ENCODE measurements at places on chromosomes 6 and 20.

- no peak for DNase-seq
These were observed 1.8 kb downstream of the SLA2 start for GRCh38 chr20:36644032-36644705.

- no peak for DNase-seq
These were observed 230.6 kb downstream of the TSHZ2 start for GRCh38 chr20:53202777-53203176.

DNA sequence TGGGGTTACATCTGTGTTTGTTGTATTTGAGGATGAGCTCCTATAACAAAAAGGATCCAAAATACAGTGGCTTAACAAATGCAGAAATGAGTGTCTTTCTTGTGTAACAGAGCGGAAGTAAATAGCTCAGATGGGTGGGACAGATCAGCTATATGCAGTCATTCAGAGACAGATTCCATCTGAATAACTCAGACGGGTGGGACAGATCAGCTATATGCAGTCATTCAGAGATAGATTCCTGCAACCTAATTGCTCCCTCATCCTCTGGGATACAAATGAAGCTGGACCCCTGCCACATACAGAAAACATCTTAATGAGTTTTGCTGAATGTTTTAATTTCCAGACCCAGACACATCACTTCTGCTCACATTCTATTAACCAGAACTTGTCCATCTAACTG is 332.3 kb downstream of the BCKDHB start:
- no peak for DNase-seq

GRCh38 chr6:21537637-21538036 is 55.9 kb upstream of the SOX4 start:
- no peak for DNase-seq

DNA sequence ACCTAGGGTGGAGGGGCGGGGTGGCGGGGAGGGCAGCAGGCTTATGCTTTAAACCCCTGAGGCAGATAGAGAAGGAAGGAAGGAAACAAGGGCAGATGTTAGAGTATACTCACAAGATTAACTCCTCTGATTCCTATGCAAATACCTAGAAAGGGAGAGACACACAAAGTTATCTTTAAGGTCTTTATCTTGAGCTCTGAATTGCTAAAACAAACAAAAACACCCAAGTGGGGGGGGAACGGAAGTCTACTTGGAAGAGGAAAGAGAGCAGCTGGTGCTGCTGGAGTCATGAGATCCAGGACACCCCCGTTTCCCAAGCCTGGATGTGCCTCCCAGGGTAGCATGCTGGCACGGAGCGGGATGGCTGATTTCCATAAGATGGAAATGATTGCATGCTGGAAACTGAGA is 43.4 kb downstream of the PLAGL1 start:
- no peak for DNase-seq

- DNase-seq = no peak
These were observed 17.1 kb downstream of the RIPOR3 start for GRCh38 chr20:50674138-50674825.

DNA sequence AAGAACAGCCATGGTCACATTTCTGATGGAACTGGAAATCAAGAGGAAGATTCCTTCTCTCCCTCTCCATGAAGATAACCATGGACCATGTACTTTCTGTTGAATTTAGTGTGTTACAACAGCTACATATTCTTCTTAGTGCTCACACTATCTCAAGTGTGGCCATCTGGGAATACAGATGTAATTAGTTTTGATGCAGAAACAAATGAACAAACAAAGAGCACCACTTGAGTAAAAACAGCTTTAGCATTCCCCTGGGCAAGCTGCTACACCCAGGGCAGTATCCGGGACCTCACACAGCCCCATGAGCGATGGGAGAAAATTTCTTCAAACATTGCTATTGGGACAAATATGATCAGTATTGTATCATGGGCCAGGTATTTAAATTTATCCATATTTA is 75.2 kb downstream of the RAMACL start:
- no peak for DNase-seq

DNA sequence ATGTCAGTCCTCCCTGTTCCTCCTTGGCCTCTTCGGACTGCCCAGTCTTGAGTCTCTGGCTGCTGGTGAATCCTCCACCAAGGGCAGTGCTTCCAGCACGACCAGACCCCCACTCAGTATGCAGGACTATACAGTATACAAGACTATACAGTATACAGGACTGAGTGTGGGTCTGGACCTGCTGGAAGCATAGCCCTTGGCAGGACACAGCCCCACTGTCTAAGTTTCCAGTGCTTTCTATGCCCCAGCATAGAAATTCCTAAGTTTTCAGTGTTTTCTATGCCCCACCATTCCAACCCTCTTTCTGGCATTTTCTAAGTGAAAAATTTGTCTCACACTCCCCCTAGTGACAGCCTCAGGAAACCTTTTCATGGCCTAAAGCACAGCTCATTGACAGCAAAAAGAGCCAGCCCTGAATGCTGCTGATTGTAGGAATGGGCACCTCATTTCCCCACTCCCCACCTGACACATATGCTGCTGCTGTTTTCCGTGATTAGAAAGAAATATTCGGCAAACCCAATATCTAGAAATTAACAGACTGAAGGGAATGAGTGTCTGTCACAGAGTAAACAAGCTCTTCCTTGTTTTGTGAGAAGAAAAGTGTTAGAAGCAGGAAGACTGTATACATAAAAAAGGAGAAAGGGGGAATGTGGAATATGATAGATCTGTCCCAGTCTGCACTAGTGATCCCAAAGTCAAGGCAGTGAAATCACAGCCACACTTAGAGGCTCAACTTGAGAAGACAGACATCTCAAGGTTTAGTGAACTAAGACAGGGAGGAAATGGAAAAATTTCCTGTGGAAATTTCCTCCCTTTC is 206.9 kb downstream of the IBTK start:
- peak; percentile 73 for DNase-seq

DNA sequence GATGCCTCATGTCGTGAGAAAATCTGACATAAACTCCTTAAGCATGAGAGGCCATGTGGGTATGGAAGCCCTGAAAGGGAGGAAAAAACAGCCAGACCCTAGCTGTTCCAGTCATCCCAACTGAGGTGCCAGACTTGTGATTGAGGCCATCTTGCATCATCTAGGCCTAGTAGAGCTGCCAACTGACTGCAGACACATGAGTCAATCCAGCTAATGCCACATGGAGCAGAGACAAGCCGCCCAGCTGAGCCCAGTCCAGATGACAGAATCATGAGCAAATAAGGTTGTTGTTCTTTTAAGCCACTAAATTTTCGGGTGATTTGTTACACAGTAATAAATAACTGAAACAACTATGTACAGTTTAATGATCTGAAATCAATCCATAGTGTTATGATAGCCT is 680.9 kb downstream of the MAFB start:
- DNase-seq = no peak

- no peak for DNase-seq
These were observed 15.8 kb upstream of the LIN28B start for GRCh38 chr6:104940893-104941728.

GRCh38 chr6:31190488-31190887 is 20.0 kb upstream of the POU5F1 start:
- no peak for DNase-seq

DNA sequence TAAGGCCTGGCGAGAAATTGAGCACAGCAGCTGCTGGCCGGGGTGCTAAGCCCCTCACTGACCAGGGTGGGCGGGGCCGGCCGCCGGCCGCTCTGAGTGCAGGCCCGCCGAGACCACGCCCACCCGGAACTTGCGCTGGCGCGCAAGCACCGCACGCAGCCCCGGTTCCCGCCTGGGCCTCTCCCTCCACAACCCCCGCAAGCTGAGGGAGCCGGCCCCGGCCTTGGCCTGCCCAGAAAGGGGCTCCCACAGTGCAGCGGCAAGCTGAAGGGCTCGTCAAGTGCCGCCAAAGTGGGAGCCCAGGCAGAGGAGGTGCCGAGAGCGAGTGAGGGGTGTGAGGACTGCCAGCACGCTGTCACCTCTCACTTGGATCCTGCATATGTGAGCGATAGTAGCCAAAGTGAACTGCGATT is 251.2 kb downstream of the GJA1 start:
- DNase-seq = no peak

DNA sequence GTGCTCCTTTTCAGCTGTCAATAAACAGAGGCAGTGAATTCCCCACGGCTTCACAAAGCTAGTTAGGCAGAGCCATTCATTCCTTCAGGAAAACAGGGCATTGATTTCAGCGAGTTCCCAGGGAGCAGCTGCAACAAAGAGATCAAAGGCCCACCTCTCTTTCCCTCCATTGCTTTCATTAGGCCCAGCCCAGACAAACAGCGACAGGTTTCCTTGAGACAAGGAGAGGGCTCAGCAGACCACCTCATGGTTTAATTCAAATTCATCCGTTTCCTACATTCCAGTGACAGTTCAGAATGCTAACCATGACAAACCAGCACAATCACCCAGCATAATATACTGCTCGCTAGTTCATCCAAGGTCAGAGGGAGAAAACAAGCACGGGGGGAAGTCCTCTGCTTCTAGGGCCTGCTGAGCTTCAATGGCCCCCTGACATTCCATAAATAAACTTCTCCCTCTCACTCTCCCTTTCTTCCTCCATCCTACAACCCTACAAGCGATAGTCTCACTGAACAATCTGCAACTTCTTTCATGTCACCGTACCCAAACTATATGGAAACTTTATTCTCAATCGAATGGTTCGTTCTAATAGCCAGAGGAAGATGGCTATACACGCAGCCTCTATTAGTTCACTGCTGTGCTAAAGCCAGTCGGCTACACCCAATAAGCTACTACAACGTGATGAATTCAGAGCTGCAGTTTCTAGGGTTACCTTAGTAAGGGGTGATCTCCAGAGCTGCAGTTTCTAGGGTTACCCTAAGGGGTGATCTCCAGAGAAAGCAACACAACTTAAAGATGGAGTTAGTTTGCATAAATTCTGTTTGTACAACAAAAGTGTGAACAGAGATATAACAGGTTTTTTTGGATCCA is 34.7 kb downstream of the PLAGL1 start:
- no peak for DNase-seq

DNA sequence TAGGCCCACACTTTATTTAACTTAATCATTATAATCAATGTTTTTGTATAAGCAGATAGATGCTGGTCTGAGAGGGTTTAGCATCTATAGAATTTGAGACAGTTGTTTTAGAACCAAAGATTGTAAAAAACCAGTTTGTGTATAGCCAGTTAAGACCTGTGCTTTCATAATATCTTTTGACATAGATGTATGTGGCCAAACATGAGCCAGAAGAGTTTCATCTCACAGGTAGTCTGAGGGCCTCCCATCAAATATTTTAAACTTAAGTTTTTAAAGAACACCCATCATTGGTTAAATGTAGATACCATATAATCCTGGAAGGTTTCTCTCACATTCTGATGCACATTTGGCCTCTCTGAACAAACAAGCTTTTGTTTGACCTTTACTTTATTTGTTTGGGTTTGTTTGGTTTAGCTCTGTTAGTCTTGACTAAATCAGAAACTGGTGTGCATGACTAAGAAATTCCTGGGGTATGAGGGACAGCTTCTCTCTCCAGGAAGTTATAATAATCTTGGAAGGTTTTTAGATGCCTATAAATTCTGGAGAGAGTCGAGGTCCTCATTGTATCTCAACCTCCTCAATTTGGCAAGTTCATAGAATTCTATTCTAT is 58.0 kb upstream of the TMEM200A start:
- no peak for DNase-seq

- no peak for DNase-seq
These were observed 19.6 kb downstream of the KIF16B start for GRCh38 chr20:16553684-16554083.

- DNase-seq = no peak
These were observed 25.5 kb downstream of the COL11A2 start for GRCh38 chr6:33166811-33167210.

DNA sequence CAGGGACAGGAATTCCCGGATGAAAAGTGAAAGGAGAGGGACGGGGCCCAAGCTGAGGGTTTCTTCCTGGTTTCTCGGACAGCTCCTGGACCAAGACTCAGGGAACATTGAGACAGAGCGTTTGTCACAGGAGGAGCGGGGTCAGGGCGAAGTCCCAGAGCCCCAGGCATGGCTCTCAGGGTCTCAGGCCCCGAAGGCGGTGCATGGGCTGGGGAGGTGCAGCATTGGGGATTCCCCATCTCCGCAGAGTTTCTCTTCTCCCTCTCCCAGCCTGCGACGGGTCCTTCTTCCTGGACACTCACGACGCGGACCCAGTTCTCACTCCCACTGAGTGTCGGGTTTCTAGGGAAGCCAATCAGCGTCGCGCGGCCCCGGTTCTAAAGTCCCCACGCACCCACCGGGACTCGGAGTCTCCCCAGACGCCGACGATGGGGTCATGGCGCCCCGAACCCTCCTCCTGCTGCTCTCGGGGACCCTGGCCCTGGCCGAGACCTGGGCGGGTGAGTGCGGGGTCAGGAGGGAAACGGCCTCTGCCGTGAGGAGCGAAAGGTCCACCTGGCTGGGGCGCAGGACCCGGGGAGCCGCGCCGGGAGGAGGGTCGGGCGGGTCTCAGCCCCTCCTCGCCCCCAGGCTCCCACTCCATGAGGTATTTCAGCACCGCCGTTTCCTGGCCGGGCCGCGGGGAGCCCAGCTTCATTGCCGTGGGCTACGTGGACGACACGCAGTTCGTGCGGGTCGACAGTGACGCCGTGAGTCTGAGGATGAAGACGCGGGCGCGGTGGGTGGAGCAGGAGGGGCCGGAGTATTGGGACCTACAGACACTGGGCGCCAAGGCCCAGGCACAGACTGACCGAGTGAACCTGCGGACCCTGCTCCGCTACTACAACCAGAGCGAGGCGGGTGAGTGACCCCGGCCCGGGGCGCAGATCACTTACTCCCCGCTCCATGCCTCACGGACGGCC is 54.6 kb upstream of the POLR1H start:
- no peak for DNase-seq

DNA sequence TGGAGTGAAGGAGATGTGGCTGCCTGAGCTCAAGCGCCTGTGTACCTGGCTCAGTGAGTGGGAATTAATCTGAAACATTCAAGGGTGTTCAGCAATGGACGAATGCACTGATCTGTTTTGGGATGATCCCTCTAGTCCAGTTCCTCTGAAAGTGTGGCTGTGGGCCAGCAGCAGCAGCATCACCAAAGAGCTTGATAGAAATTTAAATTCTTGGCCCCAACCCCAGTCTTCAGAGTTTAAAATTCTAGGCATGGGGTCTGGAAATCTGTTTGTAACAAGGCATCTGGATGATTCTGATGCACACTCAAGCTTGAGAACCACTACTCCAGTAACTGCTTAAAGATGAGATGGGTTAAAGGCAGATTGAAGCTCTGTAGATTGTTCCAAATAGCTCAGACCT is 59.2 kb downstream of the STMND1 start:
- DNase-seq = no peak

DNA sequence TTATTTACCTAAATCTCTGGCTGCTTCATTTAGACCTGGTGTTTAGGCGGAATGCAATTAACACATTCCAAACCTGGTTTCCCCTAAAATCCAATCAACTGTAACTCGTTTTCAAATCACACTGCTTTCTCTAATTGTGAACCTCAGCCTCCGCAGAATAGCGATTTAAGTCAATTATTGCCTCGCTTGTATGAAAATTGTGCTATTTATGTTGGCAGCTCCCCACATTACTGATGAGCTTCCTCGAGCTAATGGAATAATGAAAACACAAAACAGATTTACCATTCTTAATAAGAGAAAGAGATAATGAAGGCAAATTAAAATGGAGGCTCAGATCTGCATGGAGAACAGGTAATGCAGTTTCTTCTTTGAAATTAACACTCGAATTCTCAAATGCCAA is 67.9 kb downstream of the SLC2A10 start:
- DNase-seq = no peak

Data from SK-N-MC (cell line).